ENCODE measurements at places on chromosomes 12 and 14. TPM values are rescaled to one million over a fixed set of nuclear protein-coding genes. Genes with fewer than 3 reads are reported as not detected.

Gene USP44
- total RNA-seq: not detected

Gene DIO2
- 10.7 TPM for total RNA-seq

Gene SLC17A8
- not detected for total RNA-seq

Gene TIGAR
- 37.8 TPM for total RNA-seq

Gene ERBB3
- 1.3 TPM for total RNA-seq

Gene TMEM121
- total RNA-seq: 8.9 TPM

Data from A549 treated with RU486 at 1 μM for 4 hours (cell line).